ENCODE measurements at places on chromosomes 11 and 22. TPM values are rescaled to one million over a fixed set of nuclear protein-coding genes. Genes with fewer than 3 reads are reported as not detected.

GRCh38 chr11:119615882-119616196 is 113.2 kb downstream of the NECTIN1 start:
- H3K4me1 ChIP-seq = no peaks in the 10 kb centered on the region
- no peak overlapping the region for H3K4me3 ChIP-seq
- no peak overlapping the region for H3K27ac ChIP-seq
- DNase-seq = no peak
- no peaks in the 10 kb centered on the region for H3K36me3 ChIP-seq
- no peaks in the 10 kb centered on the region for H3K27me3 ChIP-seq

GRCh38 chr11:121464352-121464946 is 11.7 kb upstream of the SORL1-AS1 start:
- H3K4me3 ChIP-seq = no peak overlapping the region
- H3K27me3 ChIP-seq = no peaks in the 10 kb centered on the region
- H3K27ac ChIP-seq = no peak overlapping the region
- no peaks in the 10 kb centered on the region for H3K36me3 ChIP-seq
- DNase-seq = no peak
- no peaks in the 10 kb centered on the region for H3K4me1 ChIP-seq

GRCh38 chr22:32644252-32645100 is 157.0 kb upstream of the TIMP3 start:
- no peaks in the 10 kb centered on the region for H3K36me3 ChIP-seq
- DNase-seq = peak; percentile 38
- no peaks in the 10 kb centered on the region for H3K4me1 ChIP-seq
- no peak overlapping the region for H3K4me3 ChIP-seq

DNA sequence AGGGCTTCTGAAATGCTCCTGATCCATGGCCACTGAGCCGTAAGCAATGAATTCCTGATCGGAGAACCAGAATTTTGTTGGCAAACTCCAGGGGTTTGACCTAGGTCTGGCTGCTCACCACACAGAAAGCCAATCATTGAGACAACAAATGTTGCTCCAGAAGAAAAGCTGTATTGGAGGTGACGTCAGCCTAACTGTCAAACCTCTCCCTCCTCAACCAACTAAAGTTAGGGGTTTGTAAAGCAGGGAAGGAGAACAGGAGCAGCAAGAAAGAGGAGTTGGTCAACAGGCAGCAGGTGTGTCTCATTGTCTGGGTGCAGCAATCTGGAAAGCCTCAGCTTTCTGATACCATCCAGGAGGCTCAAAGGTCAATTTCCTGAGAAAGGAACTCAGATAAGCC is 133.7 kb upstream of the SEZ6L start:
- DNase-seq = no peak
- no peaks in the 10 kb centered on the region for H3K4me1 ChIP-seq
- H3K27me3 ChIP-seq = no peaks in the 10 kb centered on the region
- H3K36me3 ChIP-seq = peaks cover 6% of the 10 kb centered on the region
- H3K27ac ChIP-seq = no peak overlapping the region

- no peaks in the 10 kb centered on the region for H3K36me3 ChIP-seq
- H3K27ac ChIP-seq = no peak overlapping the region
- H3K27me3 ChIP-seq = no peaks in the 10 kb centered on the region
- DNase-seq = no peak
- no peak overlapping the region for H3K4me3 ChIP-seq
- H3K4me1 ChIP-seq = no peaks in the 10 kb centered on the region
Observed at GRCh38 chr11:96817482-96818399, 427.9 kb downstream of the JRKL start.

DNA sequence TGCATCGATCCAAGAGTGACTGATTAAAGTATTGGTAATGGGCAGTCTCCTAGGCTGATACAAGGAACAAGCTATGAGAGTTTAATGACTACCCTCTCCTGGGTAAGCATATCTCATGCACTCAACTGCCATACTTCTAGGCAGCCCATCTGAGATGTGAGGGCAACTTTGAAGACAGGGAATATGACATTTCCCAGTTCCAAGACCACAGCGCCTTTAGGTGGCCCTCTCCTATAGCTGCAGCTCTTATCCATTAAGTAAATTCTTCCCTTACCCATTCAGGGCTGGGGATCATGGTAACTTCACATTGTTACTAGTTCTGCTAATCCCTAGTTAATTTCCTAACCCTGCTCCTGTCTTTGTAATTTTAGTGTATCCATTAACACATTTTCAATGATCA is 157.3 kb upstream of the CTSC start:
- no peak overlapping the region for H3K4me3 ChIP-seq
- no peaks in the 10 kb centered on the region for H3K4me1 ChIP-seq
- no peaks in the 10 kb centered on the region for H3K36me3 ChIP-seq
- H3K27ac ChIP-seq = no peak overlapping the region

GRCh38 chr11:79236541-79236971 is 204.3 kb downstream of the TENM4 start:
- no peak overlapping the region for H3K4me3 ChIP-seq
- no peaks in the 10 kb centered on the region for H3K4me1 ChIP-seq
- no peak for DNase-seq
- H3K27me3 ChIP-seq = no peaks in the 10 kb centered on the region
- no peak overlapping the region for H3K27ac ChIP-seq

DNA sequence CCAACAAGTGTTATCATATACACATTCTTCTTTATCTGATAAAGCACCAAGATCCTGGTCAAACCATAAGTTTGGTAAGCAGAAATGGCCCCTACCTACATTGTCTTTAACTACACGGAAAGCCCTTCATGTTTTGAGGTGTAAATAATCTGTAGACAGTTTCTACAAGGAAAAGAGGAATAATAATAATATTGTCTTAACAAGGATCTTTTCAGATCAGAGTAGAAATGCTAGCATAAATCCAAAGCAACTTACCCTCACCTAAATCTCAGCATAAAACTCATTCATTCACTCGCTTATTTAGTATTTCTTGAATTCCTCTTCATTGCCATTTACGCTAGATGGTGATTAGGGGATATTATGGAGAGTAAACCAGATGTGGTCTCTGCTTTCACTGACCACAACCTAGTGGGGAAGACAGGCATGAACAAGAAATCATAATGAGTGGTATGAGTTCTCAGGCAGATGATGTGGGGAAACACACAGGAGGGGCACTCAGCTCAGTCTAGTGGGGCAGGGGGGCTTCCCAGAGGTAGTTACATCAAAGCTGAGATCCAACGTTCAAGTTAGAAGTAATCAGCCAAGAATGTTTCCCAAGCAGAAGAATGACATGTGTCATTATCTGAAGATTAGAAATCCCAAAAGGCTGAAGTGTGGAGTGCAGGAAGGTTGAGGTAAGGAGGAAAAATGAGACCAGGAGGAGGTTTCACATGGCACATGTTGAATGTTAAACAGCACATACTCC is 65.4 kb upstream of the ZC3H12C start:
- H3K36me3 ChIP-seq = no peaks in the 10 kb centered on the region
- no peaks in the 10 kb centered on the region for H3K27me3 ChIP-seq
- no peak overlapping the region for H3K4me3 ChIP-seq

- H3K4me3 ChIP-seq = no peak overlapping the region
- no peaks in the 10 kb centered on the region for H3K36me3 ChIP-seq
- no peaks in the 10 kb centered on the region for H3K4me1 ChIP-seq
- DNase-seq = no peak
Observed at GRCh38 chr11:126561327-126561893, 205.9 kb downstream of the ST3GAL4 start.

DNA sequence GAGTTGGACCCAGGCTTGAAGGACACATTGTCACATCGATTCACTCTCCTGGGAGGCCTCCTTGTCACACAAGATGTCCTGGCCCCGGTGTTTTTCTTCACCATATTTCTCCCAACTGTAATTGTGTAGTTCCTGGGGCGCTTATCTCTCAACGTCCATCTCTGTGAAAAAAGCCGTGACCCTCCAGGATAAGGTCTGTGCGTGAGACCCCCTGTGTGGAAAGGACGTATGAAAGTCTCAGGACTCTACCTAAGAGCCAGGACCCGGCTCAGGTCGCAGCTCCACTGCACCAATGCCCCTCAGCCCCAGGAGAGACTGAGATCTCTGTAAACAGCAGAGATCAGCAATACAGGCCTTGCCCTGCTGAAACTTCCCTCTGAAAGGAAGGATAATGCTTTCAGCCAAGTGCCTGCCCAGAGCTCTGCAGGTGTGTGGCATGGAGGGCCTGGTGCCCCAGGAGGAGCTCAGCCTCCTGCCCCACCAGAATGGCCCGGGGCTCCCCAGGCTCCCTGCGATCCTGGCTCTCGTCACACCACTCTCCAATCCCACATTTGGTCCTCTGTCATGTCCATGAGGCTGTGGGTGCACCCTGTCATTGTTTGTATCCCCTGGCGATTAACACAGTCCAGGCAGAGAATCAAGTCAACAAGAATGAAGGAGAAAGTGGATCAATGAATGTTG is 119.2 kb upstream of the TMEM45B start:
- H3K27ac ChIP-seq = no peak overlapping the region
- H3K4me3 ChIP-seq = no peak overlapping the region
- no peak for DNase-seq
- no peaks in the 10 kb centered on the region for H3K27me3 ChIP-seq
- H3K36me3 ChIP-seq = no peaks in the 10 kb centered on the region

DNA sequence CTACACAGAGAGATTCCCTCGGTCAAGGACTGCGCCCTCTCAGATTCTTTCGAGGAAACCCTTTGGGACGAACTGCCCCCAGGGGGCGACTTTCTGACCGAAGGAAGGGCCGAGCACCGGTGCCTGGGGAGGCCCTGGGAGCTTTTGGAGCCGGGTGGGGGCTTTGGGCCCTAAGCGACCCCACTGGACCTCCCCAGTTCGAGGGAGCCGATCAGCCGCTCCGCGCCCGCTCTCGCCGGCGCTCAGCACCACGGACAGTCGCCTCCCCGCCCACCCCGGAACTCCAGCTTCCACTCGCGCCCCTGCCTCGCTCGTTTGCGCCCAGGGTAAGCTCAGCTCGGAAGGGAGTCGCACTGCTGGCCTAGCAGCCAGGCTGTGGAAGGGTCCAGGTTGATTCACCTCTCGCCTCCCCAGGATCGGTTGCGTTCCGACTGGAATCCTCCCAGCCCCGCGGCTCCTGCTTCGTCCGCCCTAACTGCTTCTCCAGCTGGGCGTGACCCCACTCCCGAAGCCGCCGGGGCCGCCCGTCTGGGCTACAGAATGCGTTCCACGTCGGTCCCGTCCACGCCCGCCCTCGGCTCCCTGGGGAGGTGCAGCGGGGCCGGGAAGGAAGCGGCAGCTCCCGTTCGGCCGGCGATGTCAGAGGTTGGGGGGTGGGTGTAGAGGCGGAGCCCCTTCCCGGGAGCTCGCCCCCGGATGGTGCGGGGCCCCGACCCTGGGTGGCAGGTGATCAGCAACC is 428 bp downstream of the SCN3B start:
- no peaks in the 10 kb centered on the region for H3K36me3 ChIP-seq
- H3K4me1 ChIP-seq = peaks cover 36% of the 10 kb centered on the region
- DNase-seq = no peak
- H3K27me3 ChIP-seq = no peaks in the 10 kb centered on the region
- H3K4me3 ChIP-seq = peak overlapping the region; percentile 68
- H3K27ac ChIP-seq = peak overlapping the region; percentile 89

GRCh38 chr22:36465232-36466021 is 16.0 kb downstream of the TXN2 start:
- DNase-seq = peak; percentile 94
- H3K27me3 ChIP-seq = no peaks in the 10 kb centered on the region
- no peak overlapping the region for H3K4me3 ChIP-seq
- no peaks in the 10 kb centered on the region for H3K36me3 ChIP-seq
- H3K27ac ChIP-seq = peak overlapping the region; percentile 92

DNA sequence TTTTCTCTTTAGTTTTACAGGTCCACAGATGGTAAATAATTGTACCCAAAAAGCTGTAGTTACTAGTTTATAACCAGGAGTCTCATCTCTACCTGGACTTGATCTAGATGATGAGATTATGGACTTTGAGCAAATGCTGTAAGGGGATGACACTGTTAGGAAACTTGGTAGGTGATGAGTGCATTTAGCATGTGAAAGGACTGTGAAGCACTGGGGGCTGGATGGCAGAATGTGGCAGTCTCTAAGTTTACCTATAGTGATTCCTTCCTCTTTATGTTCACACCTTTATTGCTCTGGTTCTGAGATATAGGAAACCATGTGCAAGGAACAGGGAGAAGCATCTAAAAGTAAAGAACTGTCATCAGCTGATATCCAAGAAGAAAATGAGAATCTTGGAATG is 230.7 kb upstream of the CHORDC1 start:
- no peak overlapping the region for H3K4me3 ChIP-seq
- H3K27ac ChIP-seq = no peak overlapping the region
- no peaks in the 10 kb centered on the region for H3K27me3 ChIP-seq

- no peak overlapping the region for H3K27ac ChIP-seq
- H3K27me3 ChIP-seq = no peaks in the 10 kb centered on the region
- no peak for DNase-seq
- H3K4me3 ChIP-seq = no peak overlapping the region
- no peaks in the 10 kb centered on the region for H3K36me3 ChIP-seq
Observed at GRCh38 chr11:59706518-59707285, 6.9 kb downstream of the OR10V1 start.

DNA sequence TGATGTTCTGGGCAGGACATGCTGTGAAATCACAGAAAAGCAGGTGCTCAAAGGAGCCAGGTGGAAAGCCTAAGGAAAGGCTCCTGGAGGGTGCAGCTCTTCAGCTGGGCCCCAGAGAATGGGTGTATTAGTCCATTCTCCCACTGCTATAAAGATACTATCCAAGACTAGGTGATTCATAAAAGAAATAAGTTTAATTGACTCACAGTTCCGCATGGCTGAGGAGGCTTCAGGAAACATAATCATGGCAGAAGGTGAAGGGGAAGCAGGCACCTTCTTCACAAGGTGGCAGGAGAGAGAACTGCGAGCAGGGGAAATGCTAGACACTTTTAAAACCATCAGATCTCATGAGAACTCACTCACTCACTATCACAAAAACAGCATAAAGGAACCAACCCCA is 43.1 kb upstream of the DEUP1 start:
- no peaks in the 10 kb centered on the region for H3K36me3 ChIP-seq
- H3K27ac ChIP-seq = no peak overlapping the region
- DNase-seq = no peak
- no peaks in the 10 kb centered on the region for H3K27me3 ChIP-seq

Gene C22orf23
- 0.35 TPM for total RNA-seq

Gene OR52E2
- not detected for total RNA-seq

Gene SERHL2
- 1.7 TPM for total RNA-seq

Gene PGA5
- total RNA-seq = not detected

Gene TREH
- total RNA-seq = not detected

All from gastrocnemius medialis (tissue), 4 donors.